ENCODE measurements at places on chromosomes 1 and 21.

DNA sequence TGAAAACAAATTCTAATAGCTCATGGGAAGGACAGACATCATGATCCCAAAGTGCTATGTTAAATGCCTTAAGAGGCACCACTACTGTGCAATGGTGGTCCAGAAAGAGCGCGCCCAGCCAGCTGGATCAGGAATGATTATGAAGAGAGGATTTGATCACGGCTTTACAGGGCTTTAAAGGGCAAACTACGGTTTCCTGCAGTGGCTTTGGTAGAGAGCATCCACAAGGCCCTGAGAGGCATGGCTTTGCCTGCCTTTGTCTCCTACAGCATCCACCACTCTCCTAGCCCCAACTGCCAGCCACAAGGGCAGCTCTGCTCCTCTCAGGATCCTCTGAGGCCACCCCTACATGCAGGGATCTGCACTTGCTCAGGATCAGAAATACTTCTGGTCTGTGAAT lies 40.7 kb downstream of the ZNF281 start:
- DNase-seq, result no peak

DNA sequence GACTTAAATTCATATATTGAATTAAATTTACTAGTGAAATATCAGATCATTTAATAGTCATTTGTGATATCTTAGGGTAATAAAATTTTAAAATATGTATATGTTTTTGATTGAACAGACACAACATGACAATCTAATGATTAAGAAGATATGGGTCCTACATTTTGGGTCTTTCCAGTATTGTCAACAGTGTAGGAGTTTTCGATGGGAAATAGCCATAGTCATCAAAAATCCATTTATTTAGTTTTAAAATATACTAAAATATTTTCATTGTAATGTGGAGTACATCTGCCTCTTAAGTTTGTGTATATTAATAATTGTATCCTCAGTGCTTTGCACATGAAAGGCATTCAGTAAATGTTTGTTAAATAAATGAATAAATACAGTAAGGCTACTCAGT lies 14.0 kb downstream of the TRMT13 start:
- DNase-seq, result no peak

DNA sequence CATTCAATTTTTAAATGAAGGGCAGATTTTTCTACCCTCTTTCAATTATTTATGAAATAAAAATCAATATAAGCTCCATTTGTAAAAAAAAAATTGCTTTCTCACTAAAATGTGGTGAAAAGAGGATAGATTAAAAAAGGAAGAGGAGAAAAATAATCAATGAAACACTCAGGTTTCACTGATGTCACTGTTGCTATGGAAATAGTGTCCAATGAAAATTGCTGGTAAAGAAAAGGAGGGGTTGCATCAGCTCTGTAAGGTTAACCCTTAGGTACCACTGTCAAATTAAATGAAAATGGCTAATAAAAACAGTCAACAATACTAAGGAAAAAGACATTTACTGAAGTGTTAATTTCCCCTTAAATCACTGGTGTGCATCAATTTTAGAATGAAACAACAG lies 91.6 kb upstream of the TTC39A start:
- DNase-seq, result no peak

- DNase-seq, result no peak
Measured at GRCh38 chr1:27592931-27593677, 10.8 kb downstream of the AHDC1 start.

DNA sequence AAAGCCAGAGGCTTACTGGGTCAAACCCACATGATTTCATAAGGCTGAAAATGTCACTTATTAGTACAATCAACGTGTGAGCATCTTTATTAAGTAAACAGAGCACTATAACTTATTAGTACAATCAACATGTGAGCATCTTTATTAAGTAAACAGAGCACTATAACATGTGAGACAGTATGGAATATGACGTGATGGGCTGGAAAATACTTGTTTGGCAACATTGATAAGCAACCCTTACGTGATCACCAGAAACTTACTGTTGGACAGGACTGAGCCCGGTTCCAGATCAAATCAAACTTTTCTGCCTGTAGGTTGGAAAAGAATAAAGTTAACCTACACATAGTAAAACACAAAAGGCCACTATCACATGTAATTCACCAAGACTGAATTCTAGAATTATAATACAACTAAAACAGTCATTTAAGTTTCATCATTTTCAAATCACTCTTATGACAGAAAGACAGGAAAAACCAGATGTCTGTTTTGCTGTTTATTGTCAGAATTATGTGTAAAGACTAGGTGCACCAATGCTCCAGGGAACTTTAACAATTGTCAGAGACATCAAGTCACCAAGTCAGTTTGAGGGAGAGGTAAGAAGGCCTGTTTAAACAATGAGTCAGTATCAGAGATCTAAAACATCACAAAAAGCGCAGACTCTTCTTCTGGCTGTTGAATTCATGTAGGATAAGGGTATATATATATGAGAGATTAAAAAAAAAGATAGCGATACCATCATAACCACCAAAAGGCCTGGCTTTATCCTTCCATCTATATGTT lies 15.7 kb downstream of the ATPAF1 start:
- no peak for DNase-seq

DNA sequence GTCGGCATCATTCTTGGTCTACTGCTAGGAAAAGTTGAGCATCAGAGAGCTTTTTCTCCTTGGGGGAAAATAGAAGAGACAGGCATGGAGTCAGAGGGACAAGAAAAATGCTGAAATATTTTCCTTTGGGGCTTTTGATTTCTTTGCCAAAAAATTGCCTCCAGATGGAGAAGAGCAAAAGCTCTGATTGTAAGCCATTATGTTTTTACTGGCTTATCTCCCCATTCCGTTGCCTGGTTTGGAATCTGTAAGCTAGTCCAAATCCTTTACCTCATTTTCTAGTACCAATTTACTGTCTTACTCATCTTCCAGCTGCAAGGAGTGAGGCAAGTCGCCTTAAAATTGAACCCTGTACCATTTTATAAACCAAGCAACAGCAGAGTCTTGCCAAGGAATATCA lies 23.3 kb upstream of the NBL1 start:
- no peak for DNase-seq

DNA sequence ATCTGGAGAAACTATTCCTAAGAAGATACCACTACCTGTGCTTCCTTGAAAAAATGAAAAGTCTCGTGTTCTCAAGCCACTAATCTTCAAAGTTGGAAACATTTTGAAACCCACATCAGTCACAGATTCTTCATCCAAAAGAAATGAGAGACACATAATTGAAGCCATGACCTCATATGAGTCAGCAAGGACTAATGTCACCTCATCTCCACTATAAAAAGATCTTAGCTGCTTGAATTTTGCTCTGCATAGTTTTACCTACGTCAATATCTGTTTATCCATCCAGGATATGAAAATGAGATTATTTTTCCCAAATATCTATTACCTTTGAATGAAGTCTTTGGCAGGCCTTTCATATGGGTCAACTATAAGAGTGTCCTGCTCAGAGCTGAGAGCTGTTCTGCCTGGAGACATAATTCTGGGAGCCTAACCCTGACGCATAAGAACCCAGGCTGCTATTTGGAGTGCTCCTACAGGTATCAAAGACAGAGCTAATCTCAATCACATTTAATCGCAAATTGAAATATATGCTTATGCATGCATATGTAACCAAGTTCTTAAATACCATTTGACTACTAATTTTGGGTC lies 312.5 kb upstream of the PKN2 start:
- no peak for DNase-seq

- peak; percentile 83 for DNase-seq
Measured at GRCh38 chr1:204420039-204421004, 8.7 kb upstream of the PPP1R15B start.

DNA sequence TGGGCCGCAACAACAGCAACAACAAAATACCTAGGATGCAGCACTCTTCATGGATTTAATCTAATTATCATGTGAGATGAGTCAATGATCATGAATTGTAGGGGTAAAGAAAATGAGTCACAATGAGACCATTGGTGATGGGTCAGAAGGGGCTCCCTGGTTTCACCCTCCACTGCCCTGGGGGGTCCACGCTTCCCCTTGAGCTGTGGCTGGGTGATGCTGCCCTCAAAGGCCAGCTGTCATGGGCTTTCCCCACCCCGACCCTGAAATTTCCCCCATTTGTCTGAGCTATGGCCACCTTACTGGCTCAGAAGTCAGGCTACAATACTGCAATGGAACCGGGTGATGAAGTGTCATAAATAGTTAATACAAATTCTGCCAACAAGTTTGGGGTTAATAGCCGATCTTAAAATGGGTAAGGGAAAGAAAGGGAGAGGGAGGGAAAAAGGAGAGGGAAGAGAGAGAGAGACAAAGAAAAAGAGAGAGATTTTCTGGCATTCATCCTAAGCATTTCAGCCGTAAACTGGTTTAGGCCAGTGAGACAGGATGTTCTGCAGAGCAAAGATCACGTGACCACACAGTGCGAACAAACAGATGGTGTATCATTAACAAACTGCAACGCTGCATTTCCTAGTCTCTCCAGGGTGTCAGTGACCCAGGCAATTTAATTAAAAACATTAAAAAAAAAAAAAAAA lies 143.4 kb upstream of the ERRFI1 start:
- DNase-seq, result no peak

- DNase-seq, result no peak
Measured at GRCh38 chr1:160781186-160781766, 14.7 kb upstream of the LY9 start.

GRCh38 chr1:60151311-60151710 lies 77.7 kb upstream of the C1orf87 start:
- DNase-seq, result no peak

DNA sequence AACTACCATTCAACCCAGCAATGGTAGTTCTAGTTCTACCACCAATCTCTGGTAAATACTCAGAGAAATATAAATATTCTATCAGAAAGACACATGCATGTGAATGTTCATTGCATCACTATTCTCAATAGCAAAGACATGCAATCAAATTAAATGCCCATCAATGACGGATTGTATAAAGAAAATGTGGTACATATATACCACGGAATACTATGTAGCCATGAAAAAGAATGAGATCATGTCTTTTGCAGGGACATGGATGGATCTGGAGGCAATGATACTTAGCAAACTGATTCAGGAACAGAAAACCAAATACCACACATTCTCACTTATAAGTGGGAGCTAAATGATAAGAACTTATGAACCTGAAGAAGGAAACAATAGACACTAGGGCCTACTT lies 37.5 kb upstream of the C1orf87 start:
- no peak for DNase-seq

- DNase-seq, result no peak
Measured at GRCh38 chr1:84352298-84353106, 45.8 kb upstream of the DNASE2B start.

- no peak for DNase-seq
Measured at GRCh38 chr1:94463765-94464330, 45.7 kb downstream of the ABCD3 start.

GRCh38 chr1:15605398-15606383 lies 11.6 kb upstream of the DDI2 start:
- DNase-seq, result no peak

GRCh38 chr1:195768936-195769335 lies 839.3 kb downstream of the KCNT2 start:
- DNase-seq, result no peak

GRCh38 chr1:211632117-211632807 lies 43.2 kb downstream of the NEK2 start:
- no peak for DNase-seq

GRCh38 chr1:150730130-150730721 lies 9.5 kb upstream of the HORMAD1 start:
- DNase-seq, result no peak

DNA sequence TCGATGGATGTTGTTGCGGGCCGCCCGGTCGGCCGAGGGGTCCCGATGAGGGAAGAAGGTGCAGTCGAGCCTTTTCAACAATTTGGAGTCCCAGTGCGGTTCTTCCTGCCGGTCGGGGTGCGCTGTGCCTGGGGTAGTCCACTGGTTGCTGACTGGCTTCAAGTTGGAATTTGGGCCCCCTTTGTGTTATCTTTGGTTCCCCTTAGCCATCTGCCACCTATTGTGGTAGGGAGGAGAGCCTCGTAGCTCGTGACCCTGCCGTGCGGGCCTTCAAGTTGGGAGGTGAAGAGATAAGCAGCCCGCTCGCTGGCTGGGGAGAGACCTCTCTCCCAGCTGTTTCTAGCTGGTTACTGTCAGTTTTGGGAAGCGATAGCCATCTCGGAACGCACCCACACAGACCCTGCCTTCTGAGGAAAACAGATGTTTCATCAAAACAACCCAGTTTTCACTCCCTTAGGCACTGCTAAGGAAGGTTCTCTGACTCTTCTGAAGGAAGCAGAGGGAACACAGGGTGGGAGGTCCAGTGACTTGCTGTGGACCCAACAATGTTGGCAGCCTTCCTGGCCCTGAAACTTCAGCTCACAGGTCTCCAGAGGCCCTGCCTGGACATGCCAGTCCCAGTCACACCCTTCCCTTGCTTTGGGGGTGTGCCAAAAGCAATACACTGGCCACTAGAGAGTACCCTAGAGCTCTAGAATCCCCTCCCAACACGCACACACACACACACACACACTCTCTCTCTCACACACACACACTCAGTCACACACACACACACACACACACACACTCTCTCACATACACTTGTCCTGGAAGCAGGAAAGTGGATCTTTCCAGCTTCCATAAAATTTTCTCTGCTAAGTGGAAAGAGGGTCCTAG lies 1.0 kb downstream of the BTG2 start:
- DNase-seq, result peak; percentile 73

GRCh38 chr1:109877776-109878175 lies 32.9 kb upstream of the CSF1 start:
- DNase-seq, result no peak

DNA sequence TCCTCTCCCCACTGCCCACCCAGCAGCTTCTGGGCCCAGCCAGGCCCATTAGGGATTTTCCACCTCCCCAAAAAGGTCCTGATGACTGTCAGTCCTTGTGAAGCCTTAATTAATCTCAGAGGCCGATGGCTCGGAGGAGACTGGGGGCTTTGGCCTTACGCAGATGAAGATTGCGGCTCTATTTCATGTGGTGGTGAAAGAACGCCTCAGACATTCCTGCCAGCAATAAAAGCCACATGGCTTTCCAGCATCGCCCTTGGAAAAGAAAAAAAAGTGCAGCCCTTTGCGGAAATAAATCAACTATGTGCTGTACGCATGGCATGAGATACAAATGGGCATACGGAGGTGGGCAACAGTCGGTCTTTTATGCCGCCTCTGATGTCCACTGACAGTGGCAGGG lies 6.6 kb upstream of the RUNX3 start:
- DNase-seq, result no peak

DNA sequence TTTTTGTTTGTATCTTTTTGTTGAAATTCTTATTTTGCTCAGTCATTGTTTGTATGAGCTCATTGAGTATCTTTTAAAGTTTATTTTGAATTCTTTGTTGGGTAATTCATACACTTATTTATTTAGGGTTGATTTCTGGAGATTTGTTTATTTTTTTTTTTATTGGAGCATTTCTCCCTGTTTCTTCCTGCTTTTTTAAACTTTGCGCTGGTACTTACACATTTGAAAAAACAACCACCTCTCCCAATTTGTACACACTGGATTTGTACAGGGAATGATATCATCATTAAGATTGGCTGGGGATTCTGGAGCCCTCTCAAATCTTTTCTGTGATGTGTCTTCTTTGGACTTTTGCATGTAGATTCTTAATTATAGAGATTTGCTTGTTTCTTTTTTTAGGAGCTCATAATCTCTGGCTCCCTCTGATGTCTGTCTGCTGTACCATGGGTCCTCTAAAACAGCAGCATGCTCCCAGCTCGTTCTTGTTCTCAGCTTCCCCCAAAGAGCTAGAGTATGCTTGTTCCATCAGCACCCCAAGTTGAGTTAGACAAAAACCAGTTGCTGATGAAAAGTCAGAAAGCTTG lies 310.7 kb downstream of the DUSP10 start:
- no peak for DNase-seq

Data from DMS79 (cell line).